ENCODE measurements at places on chromosomes 3 and 15.

DNA sequence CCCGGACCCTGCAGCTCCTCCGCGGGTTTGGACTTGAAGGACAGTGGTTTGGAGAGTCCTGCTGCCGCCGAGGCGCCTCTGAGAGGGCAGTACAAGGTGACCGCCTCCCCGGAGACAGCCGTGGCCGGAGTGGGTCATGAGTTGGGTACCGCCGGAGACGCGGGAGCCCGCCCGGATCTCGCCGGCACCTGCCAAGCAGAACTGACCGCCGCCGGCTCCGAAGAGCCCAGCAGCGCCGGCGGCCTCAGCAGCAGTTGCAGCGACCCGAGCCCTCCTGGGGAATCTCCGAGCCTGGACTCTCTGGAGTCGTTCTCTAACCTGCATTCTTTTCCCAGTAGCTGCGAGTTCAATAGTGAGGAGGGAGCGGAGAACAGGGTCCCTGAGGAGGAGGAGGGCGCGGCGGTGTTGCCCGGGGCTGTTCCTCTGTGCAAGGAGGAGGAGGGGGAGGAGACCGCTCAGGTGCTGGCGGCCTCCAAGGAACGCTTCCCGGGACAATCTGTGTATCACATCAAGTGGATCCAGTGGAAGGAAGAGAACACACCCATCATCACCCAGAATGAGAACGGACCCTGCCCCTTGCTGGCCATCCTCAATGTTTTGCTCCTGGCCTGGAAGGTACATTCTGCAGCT, 634 bp downstream of the MINDY2 start:
- no peak for DNase-seq

DNA sequence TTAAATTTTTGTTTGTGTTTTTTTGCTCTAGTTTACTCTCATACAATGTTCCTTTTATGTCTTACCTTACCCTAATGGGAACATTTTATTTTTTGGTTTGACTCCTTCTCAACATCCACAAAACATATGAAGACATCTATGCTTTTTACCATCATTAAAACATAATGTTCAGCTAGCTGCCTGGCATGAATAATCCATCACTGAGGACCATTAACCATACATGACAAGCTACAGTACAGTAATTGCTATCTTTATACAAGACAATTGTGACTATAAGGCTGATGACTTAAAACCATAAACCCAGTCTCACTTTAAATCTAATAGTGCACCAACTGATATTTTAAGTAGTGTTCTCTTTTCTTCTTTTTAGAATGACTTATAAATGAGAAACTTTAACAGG, 13.7 kb downstream of the SERPINI1 start:
- DNase-seq = no peak

DNA sequence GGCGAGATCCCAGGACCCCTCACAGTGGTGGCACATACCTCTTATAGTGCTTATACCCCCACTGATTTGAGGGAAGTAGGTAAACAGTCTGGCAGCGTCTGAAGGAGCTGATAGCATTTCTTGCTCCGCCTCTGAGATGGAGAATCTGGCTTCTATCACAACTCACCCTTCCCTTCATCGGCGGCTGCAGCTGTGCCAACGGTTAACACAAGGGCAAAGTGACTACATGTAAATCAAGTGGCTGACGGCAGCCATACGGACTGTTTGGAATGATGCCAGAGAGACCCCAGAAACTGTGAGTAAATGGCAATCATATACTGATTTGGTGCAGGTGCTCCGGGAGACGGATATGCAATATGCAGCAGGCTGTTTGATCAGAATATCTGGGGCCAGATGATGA, 66.8 kb upstream of the UNC13C start:
- DNase-seq = no peak

- DNase-seq = no peak
These were observed 11.2 kb upstream of the EHHADH start for GRCh38 chr3:185264849-185265553.

DNA sequence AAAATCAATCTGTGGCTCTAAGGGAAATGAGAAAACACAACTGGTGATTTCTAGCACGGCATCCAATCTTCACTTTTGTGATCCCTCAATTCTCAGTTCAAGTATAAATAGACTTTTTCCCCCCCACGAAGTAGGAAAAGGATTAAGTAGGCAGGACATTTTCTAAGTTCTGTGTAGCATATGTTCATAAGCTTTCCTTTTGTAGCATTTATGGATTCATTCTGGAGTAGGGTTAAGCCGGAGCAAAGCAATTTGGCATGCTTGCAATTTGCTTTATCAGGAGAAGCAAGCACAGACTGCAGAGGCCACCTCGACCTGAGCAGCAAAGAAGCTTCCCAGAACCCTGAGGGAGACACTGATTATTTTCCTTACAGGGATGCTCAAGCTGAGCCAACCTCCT, 66.3 kb downstream of the FHIT start:
- no peak for DNase-seq

DNA sequence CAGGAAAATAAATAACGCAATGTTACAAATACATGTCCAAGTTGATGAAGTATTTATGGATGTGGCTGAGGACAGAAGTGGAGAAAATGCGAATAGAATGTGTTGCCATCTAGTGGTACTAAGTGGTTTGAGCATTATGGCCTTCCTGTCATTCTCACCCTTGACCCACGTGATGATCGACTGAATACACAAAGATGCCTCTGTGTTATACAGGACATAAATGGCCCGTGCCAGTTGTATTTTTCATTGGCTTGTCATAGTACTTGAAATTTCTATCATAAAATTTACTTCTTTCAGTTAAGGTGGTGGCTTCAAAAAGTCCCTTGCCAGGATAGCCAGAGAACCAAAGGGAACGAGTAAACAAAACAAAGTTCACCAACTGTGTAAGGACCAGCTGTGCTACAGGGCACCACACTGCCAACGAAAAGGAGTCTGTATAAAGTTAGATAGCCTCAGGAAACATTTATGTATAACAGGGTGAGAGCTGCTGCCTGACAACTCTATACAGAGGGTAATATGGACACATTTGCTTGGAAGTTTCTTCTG, 103.7 kb downstream of the MYH15 start:
- DNase-seq = peak; percentile 53

GRCh38 chr3:48092270-48092669, 76.1 kb upstream of the MAP4 start:
- no peak for DNase-seq

- DNase-seq = no peak
These were observed 180.2 kb upstream of the KCNH8 start for GRCh38 chr3:18968120-18968519.

DNA sequence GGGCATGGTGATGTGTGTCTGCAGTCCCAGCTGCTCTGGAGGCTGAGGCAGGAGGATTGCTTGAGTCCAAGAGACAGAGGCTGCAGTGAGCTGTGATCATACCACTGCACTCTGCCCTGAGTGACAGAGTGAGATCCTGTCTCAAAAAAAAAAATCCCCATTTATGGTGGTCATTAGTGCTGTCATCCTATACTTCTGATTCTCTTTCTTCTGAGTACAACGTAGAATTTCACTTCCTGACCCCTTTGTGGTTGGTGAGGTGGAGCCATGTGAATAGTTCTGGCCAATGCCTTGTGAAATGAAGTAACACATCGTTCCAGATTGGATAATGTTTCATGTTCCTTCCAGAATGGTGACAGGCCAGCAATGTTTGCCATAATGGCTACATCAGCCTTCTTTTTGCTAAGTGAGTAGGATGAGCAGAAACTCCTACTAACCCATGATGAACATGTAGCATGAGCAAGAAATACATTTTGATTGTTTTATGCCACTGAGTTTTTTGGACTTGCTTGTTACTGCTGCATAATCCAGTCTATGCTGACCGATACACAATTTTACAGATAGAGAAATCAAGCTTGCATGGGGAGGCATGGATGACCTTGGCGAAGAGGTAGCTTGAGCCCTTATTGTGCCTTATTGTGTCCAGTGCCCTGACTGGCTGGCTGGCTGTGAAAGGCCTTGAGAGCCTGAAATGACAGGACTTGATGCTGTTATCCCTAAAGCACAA, 30.9 kb upstream of the TLE3 start:
- no peak for DNase-seq

GRCh38 chr3:37223576-37223975, 49.2 kb upstream of the LRRFIP2 start:
- no peak for DNase-seq

GRCh38 chr3:4375911-4376310, 72.7 kb downstream of the SETMAR start:
- no peak for DNase-seq

DNA sequence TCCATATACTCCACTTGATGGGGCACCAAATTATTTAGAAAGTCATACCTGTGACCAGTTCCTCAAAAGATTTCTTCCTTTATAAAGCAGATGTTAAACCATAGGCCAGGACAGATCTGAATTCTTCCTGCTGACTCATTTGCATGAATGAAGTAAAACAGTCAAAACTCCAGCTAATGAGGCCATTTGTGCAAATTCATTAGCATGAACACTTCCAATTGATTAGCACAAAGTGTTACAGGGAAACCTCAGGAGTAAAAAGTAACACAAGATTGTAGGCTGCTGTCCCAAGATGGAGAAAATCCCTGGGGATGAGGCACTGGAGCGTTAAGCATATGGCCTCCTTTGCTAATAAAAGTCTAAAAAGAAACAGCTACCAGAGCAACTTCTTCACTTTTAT, 149.8 kb downstream of the ZNF385D start:
- no peak for DNase-seq

DNA sequence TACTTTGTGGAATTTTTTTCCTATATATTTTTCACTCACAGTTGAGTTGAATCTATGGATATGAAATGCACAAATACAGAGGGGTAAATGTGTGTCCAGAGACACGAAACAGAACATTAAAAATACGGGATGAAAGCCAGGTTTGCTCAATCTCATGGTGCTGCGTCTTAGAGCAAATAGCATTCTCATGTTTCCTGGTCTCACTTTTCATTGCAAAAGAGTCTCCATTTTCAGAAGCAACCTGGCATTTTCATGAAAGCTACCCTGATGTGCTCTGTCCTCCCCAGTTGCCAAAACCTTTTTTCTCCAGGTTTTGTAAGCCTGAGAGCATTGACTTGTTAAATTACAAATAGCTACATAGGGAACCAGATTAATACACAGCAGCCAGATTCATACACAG, 49.5 kb upstream of the MBNL1 start:
- DNase-seq = no peak

DNA sequence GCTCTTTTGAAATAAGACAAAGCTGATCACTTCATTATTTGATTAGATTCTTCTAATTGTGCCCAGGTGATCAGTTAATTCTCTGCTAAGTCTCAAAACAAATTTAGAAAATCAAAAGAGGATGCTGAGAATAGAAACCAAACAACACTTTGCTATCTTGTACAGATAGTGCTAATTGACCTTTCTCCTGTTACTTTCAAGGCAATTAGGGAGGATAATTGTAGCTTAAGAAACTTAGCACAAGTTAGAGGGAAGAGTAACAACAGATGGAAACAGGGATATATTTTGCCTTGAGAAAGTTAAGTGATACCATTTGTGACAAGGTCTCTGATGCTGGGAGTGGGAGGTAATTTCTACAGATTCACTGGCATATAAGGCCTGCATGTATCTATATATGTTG, 344.8 kb upstream of the GRM7 start:
- DNase-seq = no peak

- no peak for DNase-seq
These were observed 15.0 kb downstream of the TIGIT start for GRCh38 chr3:114308830-114309229.

- DNase-seq = no peak
These were observed 13.0 kb downstream of the SCN5A start for GRCh38 chr3:38636464-38636863.

GRCh38 chr3:159600291-159600690, 388.3 kb upstream of the IL12A start:
- no peak for DNase-seq

DNA sequence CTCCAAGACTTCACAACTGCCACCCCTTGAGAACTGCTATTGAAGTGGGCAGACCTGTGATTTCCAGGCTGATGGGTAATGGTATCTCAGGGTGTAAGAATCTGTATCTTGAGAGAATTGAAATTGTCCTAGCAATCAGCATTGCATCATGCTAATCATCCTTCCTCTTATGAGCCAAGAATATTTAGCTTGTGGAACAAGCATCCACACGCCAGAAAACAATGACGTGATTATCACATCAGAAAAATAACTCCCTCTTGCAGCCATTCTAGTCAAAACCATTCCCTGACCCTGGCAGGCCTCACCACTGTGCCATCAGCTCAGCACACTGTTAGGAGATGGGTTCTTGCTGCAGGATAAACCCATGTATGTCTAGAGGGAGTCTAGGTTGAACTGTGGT, 6.7 kb downstream of the BCL2L10 start:
- no peak for DNase-seq

DNA sequence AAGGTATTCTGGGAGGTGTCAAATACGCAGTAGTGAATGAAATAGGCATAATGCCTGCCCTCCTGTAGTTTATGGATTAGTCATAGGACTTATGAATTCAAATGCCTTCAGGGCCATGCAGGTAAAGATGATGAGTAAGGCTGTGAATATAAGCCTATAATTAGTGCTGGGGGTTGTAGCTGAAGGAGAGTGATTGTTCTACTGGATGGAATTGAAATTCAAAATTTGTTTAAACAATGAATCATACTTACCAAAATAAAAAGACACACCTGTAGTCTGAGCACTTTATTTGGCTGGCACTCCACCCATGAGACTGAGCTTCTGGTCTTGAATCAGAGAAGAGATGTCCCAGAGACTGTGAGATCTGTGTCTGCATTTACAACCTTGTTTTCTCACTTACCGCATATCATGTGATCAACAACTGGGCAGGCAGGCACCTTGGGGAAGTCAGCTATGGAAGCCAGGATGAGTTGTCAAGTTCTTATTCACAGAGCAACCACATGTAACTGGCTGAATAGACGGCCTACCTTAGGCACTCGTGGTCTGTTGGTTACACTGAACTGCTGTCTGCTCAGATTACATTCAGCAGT, 291.8 kb downstream of the NAALADL2 start:
- DNase-seq = no peak

DNA sequence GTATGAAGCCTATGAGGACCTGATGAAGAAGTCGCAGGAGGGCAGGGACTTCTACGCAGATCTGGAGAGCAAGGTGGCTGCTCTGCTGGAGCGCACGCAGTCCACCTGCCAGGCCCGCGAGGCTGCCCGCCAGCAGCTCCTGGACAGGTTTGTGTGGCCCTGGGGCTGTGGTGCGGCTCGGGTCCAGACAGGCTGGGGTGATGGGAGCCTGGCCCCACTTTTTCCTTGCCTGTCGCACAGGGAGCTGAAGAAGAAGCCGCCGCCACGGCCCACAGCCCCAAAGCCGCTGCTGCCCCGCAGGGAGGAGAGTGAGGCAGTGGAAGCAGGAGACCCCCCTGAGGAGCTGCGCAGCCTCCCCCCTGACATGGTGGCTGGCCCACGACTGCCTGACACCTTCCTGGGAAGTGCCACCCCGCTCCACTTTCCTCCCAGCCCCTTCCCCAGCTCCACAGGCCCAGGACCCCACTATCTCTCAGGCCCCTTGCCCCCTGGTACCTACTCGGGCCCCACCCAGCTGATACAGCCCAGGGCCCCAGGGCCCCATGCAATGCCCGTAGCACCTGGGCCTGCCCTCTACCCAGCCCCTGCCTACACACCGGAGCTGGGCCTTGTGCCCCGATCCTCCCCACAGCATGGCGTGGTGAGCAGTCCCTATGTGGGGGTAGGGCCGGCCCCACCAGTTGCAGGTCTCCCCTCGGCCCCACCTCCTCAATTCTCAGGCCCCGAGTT, 29.0 kb downstream of the PTPN23 start:
- DNase-seq = no peak

GRCh38 chr3:14410503-14411165, 8.2 kb downstream of the SLC6A6 start:
- peak; percentile 34 for DNase-seq
